NCI-H187 (cell line): ENCODE measurements at places on chromosomes 3 and 15.

DNA sequence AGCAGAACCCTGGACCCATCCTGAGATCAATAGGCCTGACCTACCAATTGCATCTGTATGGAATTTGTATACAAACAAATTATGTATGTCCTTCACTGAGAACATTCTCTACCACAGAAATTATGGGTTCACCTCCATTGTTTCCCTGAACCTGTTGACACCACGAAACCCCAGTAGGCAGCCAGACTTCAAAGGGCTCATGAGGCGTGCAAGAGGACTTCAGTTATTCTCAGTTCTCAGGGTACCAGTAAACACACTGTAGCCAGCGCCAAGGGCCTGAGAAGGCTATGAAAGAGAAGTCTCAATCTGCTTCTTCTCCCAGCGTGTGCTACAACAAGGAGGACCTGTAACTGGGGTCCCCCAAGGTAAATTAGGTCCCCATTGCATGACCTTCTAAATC is 254.9 kb upstream of the GOLGA6L4 start:
- DNase-seq, result no peak

- DNase-seq, result no peak
Measured at GRCh38 chr3:174533286-174533685, 325.8 kb upstream of the NAALADL2 start.

- no peak for DNase-seq
Measured at GRCh38 chr3:14274999-14275961, 96.7 kb downstream of the LSM3 start.

GRCh38 chr3:188152660-188153436 is 1.1 kb upstream of the LPP start:
- no peak for DNase-seq

DNA sequence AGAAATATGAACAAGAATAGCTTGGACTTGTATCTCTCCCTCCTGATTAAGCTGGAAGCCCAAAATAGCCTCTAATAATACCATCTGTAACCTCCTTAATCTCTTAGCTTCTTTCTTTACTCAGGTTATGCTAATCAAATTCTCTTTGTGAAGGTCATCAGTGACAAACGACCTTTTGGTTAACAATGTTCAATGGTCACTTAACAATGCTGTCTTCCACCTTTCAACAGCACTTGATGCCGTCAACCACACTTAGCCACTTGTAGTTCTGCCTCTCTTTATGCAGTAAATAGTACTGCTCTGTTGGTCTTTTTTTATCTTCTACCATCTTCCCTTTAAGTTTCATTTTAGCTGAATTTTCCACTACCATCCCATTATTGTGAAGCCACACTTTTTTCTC is 476.6 kb upstream of the TGFBR2 start:
- no peak for DNase-seq

GRCh38 chr3:43879166-43879565 is 188.4 kb downstream of the ABHD5 start:
- DNase-seq, result peak; percentile 39

- no peak for DNase-seq
Measured at GRCh38 chr15:79675982-79676381, 220.8 kb downstream of the MTHFS start.

GRCh38 chr15:45417303-45417950 is 39.1 kb upstream of the GATM start:
- no peak for DNase-seq

DNA sequence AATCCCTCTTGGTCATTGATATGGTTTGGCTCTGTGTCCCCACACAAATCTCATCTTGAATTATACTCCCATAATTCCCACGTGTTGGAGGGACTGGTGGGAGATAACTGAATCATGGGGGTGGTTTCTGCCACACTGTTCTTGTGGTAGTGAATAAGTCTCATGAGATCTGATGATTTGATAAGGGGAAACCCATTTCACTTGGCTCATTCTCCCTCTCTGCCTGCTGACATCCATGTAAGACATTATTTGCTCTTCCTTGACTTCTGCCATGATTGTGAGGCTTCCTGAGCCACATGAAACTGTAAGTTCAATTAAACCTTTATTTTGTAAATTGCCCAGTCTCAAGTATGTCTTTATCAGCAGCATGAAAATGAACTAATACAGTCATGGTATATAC is 106.9 kb upstream of the UBP1 start:
- no peak for DNase-seq

GRCh38 chr15:78035321-78035751 is 42.2 kb downstream of the TBC1D2B start:
- no peak for DNase-seq

DNA sequence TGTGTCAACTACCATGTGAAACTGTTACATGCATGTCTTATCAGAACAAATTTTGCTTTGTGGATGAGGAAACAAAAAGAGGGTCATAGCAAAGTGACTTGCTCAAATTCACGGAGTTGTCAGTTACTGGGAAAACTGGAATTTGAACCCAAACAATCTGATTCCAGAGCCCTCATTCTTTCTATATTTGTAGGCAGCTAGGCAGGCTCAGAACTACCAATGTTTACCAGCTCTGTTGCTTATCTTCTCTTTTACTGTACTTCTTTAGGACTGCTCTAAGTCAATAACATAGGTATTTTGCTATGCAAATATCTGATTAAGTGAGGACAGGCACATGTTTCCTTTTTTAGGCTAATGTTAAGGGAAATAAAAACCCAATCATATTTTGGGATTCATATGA is 450.5 kb downstream of the ZPLD1 start:
- no peak for DNase-seq

DNA sequence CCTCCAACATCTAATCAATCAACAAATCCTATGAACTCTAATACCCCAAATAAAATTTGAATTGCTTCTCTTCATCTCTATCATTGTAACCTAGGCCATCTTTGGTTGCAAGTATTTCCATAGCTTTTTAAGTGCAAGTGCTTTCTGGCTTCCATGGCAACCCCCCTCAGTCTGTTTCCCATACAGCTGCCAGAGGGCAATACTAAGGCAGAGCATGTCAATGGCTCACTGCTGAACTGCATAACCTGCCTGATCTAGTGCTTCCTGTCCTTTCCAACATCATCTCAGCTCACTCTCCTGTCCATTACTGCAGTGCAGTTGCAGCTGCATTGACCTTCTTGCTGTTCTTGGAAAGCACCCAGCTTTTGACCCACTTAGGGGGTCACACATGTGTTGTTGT is 198.4 kb downstream of the WNT5A start:
- no peak for DNase-seq

GRCh38 chr15:72994534-72995177 is 57.6 kb upstream of the NEO1 start:
- no peak for DNase-seq

DNA sequence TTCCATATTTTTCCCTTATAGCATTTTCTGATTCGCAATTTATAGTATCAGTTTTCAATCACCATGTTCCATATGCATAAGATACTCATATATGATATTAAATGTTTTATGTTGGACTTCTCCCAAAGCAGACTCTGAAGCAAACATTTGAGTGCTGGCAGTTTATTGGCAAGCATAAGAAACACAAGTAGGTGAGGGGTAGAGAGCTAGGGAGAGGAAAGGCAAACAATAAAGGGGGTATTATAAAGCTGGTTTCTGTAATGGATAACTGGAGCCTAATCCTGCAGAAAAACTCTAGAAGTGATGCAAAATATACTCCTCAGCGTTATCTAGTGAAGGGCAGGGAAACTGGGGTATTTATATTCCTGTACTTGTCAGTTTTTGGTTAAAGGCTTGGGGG is 491.5 kb upstream of the TGFBR2 start:
- DNase-seq, result no peak

GRCh38 chr3:115624029-115624741 is 875 bp downstream of the GAP43 start:
- DNase-seq, result no peak

DNA sequence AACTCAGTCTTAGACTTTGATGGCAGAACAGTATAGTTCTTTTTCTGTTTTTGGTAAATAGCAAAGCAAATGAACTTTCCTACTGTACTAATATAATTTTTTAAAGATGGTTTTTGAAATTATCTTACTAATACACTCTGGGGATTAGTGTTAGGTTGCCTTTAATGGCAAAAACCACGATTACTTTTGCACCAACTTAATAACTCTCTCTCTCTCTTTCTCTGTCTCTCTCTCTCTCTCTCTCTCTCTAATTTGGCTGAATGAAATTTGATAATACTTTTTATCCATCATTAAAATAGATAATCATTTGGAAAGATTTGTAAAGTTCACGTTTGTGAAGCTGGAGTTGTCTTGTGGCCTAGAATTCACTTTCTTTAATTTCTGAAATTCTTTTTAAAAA is 257.8 kb downstream of the LPP start:
- no peak for DNase-seq

DNA sequence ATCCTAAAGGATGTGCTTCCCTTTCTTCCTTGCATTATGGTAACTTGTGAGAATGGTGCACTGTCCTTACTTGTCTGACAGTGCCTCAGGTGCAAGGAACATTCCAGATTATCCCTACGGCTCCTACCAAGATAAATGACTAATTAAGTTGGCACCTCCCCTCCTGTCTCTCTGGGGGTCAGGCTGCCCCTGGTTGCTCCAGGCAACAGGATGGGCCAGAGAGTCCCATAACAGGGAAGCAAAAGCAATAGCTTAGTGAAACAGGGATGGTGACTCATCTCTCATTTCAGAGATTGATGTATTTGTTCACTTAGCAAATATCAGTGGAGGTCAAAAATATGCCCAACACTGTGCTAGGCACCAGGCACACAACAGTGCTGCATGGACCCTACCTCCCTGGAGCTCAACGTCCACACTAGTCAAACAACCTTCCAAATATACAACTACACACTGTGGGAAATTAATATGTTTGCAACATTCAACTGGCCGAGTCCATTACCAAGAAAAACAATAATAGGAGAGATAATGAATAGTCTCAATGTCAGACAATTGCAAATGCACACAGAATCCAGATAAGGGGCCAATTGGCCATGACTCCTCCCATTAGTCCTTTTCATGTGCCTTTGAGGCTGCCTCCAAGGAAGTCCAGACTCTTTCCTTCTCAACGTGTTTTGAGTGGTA is 249.0 kb downstream of the TLE3 start:
- no peak for DNase-seq

GRCh38 chr3:165181556-165181955 is 14.6 kb downstream of the SLITRK3 start:
- DNase-seq, result no peak

- no peak for DNase-seq
Measured at GRCh38 chr3:106229495-106230278, 360.9 kb upstream of the CBLB start.
